ENCODE measurements at places on chromosomes 3 and 15.

DNA sequence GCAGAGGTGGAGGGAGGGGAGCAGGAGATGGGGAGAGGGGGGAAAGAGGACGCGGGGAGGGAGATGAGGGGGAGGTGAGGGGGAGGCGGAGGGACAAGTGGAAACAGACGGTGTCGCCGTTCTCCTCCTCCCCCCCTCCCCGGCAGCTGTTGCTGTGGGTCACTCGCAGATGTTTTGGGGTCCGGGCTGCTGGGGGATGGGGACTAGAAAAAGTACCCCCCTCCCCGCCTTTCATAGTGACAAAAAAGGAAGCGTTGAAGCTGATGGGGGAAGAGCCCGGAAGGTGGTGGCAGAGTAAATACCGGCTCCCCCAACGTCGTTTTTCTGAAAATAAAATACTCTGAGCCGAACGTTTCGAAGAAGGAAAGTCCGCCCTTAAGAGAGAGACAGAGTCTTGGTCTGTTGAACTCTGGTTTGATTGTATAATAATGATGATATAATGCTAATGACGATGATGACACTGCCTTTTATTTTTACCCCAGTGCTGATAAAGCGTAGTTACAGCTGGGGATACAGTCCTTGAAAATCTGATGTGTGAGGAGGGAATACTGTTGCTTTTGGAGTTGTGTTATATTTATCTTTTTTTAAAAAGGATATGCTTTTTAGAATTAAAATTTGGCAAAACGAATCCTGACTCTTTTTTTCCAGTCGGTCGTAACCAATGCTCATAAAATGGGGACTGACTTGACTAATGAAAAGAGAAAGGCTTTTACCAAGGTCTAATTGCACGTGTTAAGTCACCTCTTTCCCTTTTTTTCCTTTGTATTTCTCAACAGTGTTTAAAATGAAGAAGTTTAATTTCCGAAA, 993 bp downstream of the STXBP5L start:
- DNase-seq, result no peak

DNA sequence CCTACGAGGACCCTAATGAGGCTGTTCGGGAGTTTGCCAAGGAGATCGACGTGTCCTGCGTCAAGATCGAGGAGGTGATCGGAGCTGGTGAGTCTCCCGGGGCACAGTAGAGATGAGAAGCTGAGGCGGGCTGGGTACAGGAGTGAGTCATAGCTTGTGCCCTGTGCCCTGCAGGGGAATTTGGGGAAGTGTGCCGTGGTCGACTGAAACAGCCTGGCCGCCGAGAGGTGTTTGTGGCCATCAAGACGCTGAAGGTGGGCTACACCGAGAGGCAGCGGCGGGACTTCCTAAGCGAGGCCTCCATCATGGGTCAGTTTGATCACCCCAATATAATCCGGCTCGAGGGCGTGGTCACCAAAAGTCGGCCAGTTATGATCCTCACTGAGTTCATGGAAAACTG, 17.9 kb downstream of the EPHB3 start:
- no peak for DNase-seq

DNA sequence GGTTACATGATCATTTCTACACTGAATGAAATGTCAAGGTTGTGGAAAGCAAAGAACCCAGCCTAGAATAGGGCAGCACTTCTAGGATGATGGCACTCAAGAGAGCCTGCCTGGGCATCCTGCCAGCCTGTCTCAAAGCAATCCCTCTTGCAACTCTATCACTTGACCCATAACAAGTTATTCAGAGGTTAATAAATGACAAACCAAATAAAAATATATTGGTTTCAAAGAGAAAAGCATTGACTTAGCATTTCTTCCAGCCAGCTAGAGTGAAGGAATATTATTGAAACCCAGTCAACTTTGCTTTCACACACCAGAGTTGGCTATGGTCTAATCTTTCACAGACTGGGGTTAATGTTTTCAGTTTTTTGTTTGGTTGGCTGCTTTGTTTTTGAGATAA, 214.6 kb upstream of the UBE2E2 start:
- DNase-seq, result no peak

GRCh38 chr3:78977073-78977472, 790.7 kb downstream of the ROBO1 start:
- DNase-seq, result no peak

GRCh38 chr3:139597947-139598346, 58.4 kb upstream of the RBP1 start:
- no peak for DNase-seq

DNA sequence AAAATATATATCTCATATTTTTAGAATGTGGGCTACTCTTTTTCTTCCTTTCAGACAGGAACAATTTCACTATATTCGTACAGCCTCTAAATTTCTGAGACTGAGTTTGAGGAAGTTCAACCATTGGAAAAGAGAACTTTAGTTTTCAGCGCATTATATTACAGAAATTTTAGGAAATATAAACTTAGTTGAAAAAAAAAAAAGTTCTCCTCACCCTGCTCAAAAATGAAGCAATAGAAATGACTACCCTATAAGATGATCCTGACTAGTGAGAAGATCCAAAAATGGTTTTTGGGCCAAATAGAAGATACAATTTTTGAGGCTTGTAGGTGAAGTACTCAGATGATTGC, 139.6 kb downstream of the MCTP2 start:
- DNase-seq, result no peak

GRCh38 chr15:68313501-68314410, 36.2 kb downstream of the FEM1B start:
- no peak for DNase-seq

DNA sequence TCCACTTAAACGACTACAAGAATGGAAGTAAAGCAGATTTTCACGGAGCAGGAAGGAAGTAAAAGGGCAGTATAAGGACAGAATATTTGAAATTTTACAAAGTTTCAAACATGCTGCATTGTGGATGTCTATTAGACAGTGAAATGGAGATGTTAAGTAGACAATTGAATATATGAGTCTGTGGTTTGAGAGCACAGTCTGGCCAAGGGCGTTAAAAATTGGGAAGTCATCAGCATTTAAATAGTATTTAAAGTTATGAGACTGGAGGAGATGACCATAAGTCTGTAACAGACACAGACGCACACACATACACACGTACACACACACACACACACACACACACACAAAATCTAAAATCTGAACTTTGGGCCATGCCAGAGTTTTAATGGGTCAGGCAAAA, 935.9 kb downstream of the EPHA3 start:
- no peak for DNase-seq

- no peak for DNase-seq
These were observed 64.8 kb upstream of the SEC61A1 start for GRCh38 chr3:127987309-127987995.

GRCh38 chr3:152328841-152329240, 60.1 kb downstream of the MBNL1 start:
- no peak for DNase-seq

GRCh38 chr3:98772022-98772421, 8.9 kb downstream of the ST3GAL6 start:
- DNase-seq, result no peak

- no peak for DNase-seq
These were observed 66.6 kb upstream of the PAQR5 start for GRCh38 chr15:69232144-69232543.

DNA sequence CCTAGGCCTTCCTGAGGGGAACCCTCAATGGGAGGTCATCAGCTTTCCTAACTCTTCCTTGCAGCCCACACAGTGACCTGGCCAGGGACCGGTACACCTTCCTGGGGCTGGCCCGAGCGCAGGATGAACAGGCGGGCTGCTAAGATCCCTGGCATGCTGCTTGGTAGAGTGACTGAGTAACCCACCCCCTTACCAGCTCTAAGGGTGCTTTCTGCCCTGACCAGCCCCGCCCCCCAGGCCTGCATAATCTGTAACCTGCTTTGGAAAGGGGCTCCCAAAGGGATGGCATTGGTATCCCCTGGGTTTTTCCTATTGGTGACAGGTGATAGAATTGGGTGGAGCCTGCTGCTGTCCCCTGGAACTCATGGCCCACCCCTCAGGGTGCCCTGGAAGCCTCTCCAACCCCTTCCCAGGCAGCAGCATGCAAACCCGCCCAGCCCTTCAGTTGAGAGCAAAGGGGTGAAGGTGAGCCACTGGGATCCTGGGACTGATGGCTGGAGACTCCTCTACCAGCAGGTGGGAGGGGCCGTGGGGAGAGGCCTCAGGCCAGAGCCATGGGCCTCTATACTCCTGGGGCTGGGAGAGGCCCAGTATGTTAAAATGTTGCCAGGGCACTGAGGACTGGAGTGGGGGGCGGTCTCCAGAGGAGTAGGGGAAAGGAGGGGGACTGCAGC, 11.1 kb upstream of the KIF7 start:
- no peak for DNase-seq

DNA sequence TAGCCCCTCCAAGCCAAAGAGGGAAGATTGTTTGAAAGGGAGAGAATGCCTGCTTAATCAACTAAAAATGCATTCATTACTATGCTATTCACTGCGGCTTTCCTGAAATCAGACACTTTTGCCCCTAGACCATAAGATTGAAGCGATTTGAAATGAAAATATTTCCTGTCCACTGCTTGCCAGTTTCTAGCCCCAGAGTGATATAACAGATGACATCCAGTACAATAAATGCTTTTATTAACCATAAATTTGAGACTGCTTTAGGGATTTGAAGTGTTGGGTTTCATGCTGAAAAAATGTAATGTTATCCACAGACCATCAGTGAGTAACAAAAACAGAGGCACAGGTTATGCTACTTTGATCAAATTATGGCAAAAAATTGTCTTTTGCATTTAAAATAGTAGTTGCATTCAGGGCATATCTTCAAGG, 14.1 kb downstream of the IL17RD start:
- DNase-seq, result no peak

- DNase-seq, result no peak
These were observed 71.6 kb downstream of the CHAC1 start for GRCh38 chr15:41024885-41025284.

GRCh38 chr15:91884606-91885005, 31.1 kb downstream of the SLCO3A1 start:
- no peak for DNase-seq

DNA sequence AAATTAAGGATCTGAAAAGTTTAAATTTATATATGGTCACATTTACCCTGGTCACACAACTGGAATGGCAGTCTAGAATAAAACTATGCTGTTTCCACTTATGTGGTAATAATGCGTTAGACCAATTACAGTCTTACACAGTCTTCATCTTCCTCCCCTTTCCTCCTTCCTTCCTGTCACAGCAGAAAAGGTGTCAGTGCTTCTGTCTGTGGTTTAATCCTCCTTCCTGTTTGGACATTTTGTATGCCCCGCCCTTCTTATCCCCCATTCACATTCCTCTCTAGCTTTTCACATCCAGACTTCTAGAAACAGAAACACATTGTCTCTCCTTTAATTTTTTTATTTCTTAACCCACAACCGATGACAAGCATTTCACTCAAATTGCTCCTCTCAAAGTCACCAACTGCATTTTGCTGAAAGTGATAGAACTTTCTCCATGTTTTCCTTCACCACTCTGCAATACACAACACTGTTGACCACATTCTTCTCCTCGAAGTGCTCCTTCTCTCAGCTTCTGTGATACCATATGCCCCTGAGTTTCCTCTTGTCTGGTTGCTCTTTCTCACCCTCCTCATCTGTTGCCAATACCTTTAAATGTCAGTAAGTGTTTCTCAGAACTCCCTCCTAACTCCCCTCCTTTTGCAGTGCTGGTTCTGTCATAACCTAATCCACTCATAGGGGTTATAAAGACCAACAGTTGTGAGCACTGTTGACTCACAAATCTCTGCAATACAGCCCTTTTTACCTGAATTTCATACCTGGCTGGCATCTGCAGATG, 271.6 kb downstream of the UBE2E2 start:
- DNase-seq, result no peak

GRCh38 chr3:172919297-172919683, 168.8 kb downstream of the ECT2 start:
- DNase-seq, result no peak

- DNase-seq, result no peak
These were observed 199.1 kb upstream of the ZPLD1 start for GRCh38 chr3:102235679-102236078.

Measured in activated CD8-positive, alpha-beta T cell treated with anti-CD3 and anti-CD28 coated beads, Interleukin-2, amount 10 ng/mL, durations not matched to agents 7 days and 5 days (primary cell).